NCI-H1930 (cell line): ENCODE measurements at places on chromosomes 1 and 21.

DNA sequence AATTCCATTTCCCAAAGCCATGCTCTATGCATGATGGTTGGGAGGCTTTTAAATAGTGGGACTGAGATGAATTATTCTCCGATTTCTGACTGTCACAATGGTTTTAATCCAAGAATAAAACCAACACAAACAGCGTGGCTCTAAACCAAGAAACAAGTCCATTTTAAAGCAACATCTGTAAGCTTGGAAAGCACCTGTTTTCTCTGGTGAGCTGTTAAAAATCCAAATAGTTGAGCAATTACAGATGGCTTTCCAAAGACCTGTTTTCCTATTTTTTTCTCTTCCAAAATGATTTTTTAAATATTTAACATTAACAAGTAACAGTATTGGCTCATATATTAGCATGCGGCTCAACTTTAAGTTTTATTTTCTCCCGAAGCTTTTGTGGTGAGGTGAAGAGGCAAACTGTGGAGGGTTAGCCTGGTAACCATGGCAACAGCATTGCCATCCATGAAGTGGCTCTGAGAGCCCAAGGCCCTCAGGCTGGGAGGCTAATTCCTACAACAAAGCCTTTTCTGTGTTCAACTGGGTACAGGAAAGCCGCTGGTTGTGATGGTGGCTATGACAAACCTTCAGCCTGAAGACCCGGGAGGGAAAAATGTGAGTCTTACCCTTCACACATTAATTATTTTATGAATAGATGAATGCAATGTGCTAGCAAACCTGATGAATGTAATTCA, 56.7 kb upstream of the B3GALT5 start:
- DNase-seq: no peak

- DNase-seq: no peak
Measured at GRCh38 chr1:28096210-28097099, 8.0 kb upstream of the EYA3 start.

DNA sequence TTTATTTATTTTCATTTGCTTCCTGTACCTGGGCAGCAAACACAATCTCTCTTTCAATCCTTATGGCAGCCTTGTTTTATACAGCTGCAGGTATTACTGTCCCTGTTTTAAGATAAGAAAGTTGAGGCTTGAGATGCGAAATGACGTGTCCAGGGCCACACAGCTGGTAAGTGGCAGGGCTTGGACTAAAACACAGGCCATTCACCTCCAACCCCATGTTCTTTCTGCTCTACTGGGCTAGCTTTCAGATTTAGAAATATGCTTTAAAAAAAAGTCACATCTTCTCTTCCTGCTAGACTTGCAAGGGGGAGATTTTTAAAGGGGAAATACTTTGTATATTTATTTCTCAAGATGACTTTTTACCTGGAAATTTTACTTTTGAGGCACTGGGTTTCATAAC, 62.8 kb downstream of the CNST start:
- DNase-seq: no peak

- DNase-seq: no peak
Measured at GRCh38 chr21:34995979-34996303, 53.2 kb downstream of the RUNX1 start.

DNA sequence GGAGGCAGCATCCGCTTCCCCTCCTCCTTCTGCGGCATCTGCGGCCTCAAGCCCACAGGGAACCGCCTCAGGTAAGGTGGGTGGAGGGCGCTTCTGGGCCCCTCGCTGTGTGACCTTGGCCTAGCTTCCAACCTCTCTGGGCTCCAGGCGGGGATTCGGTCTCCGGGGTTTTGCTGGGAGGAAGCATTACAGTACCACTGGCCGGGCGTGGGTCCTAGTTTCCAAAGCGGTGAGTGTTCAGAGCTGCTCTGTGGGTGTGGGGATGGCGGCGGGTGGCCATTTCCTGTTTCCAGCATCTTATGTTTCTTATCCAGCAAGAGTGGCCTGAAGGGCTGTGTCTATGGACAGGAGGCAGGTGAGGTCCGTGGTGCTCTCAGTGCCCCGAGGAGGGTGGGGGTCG, 11.6 kb downstream of the FAAH start:
- DNase-seq: no peak

DNA sequence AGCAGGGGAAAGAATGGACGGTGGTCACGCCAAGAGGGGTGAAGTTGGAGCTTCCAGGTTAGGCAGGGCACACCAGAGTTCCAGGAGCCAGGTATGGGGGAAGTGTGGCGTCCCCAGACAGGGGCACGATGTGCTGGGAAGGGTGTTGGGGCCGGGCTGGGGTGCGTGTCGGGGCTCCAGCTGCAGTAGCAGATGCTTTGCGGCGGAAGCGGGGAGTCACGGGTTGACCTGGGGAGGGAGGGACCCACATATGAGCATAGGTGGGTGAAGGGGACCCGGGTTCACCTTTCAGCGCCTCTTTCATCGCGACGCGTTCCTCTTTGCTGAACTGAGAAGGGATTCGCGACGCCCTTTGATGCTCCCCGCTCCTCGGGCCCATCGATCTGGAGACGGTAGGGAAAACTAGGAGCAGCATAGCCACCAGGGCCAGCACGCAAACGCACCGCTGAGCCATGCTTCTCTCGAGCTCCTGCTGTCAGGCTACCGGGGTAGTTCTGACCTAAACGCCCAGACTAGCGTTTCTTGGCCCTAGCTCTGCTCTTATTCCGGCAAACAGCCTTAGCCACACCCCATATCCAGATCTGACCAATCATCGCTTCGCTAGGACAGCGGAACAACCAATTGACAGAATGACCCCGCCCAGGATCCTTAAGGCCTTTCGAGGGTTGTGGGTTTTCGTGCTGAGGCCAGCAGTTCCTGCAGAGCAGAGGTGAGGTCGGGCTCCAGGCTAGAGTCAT, at the start of gene PM20D1:
Gene PM20D1, minus strand, starts transcription at position 514 of the 737 bp plus-strand sequence. Its CDS starts 60 bp downstream, at position 454.
- no peak for DNase-seq

DNA sequence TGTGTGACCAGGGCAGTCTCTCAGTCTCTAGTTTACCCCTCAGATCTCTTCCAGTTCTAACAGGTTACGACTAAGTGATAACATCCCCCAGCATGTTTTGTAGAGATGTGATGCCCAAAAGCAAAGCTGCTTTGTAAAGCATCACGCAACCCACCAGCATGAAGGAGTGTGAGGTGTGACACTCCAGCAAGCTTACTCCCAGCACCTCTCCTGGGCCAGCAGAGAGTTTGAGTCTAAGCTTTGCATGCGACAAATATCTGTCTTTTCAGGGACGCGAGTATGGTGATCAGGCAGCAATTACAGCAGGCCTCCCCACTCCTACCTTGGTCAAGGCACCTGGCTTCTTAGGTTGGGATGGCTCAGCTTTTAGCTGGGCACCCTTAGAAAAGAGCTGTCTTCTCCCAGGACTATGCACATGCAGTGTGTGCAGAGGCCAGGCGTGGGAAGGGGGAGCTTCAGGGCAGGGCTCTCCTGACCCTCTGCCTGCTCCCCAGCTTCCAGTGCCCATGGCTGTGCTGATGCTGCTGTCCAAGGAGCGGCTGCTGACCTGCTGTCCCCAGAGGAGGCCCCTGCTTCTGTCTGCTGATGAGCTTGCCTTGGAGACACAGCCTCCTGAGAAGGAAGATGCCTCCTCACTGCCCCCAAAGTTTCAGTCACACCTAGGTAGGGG, 48.2 kb downstream of the ELK4 start:
- no peak for DNase-seq

GRCh38 chr1:113895961-113896360, 8.6 kb upstream of the BCL2L15 start:
- DNase-seq: no peak

GRCh38 chr1:225915538-225915991, 8.5 kb downstream of the PYCR2 start:
- no peak for DNase-seq

- no peak for DNase-seq
Measured at GRCh38 chr1:64530969-64531692, 61.2 kb downstream of the CACHD1 start.

DNA sequence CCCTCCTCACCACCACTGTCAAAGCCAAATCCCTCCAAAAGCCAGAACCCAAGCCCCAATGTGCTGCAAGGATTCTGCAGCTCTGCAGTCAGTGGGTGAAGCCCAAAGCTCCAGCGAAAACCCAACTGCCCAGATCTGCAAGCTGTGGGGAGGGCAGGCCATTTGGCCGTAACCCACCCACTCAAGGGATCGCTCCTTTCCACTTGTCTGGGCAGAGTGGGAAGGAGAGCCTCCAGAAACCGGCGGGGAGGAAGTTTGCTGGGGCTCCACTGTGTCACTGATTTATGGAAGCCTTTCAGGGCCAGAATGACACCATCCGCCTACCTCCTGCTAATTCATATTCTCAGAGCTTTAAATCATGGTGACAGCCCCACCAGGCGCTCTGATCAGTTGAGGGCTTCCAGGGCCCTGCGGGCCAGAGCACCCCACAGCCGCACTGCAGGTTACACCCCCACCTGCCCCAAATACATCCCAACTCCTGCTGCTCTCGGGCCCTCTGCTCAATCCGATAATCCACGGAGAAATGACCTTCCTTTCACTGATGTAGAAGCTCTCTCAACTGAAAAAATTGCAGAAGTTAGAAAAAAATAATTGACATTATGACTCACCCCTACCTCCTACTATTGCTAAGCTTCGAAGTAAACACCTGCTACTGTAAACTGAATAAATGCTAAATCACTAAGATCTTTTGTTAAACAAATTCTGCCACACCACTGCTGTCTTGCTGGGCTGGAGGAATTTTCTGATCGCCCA, 40.6 kb upstream of the RAB4A start:
- DNase-seq: no peak

DNA sequence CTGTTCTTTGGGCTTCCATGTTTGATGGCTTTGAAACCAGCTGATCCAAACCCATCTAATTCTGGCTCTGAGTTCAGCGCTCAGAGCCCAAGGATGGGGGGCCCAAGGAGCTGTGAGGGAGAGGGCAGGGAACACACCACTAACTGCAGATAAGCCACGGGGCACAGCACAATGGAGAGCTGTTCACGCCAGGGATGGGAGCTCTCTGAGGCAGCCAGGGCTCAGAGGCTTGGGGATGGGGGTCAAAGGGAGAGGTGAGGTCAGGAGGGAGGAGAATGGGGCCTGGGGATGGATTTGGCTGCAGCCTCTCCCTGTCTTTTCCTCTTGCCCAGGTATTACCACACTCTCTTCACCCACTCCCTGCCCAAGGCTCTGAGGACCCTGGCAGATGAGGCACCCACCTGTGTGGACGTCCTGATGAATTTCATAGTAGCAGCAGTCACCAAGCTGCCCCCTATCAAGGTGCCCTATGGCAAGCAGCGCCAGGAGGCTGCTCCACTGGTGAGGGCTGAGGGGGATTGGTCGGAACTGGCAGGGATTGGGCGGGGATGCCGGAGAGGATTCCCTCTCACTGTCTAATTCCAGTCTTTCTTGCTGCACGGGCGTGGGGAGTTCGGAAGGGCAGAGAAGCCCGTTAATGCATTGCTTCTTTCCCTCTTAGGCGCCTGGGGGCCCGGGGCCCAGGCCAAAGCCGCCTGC, 11.3 kb downstream of the SLC30A2 start:
- DNase-seq: no peak

- DNase-seq: peak; percentile 12
Measured at GRCh38 chr1:201042779-201043461, 19.4 kb upstream of the KIF21B start.

GRCh38 chr1:8652467-8653046, 164.9 kb downstream of the RERE start:
- no peak for DNase-seq

DNA sequence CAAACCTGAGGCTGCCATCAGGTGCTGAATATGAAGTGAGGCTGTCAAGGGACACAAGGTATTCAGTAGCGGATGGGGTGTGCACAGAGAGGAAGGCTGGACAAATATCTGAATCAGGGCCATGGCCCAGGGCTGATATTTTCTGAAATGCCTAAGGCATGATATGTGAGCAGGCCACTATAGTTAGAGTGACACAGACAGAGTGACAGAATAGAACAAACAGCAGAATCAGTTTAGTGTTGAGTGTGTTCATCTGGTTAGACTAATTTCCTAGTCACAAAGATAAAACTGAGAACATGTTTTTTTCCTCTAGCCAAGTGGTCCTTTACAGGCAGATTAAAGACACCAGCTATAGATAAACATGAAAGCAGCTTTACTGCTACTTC, 3.9 kb downstream of the OVAAL start:
- DNase-seq: no peak

DNA sequence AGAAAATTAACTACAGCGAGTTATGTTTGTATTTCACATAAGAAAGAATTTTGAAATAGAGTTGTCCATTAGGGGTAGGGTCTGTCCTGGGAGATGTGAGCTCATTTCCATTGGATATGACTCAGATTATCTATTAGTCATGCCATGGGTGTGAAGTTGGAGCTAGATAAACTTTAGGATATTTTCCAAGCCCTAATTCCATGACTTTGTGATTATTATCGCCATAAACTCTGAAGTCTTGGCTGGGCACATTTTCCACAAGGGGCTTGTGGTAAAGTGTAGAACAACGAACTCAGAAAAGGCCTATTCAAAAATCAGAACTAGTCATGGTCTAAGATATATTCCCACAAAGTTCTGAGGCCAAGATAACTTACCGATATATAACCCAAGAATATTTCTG, 396.6 kb downstream of the DPYD start:
- no peak for DNase-seq

DNA sequence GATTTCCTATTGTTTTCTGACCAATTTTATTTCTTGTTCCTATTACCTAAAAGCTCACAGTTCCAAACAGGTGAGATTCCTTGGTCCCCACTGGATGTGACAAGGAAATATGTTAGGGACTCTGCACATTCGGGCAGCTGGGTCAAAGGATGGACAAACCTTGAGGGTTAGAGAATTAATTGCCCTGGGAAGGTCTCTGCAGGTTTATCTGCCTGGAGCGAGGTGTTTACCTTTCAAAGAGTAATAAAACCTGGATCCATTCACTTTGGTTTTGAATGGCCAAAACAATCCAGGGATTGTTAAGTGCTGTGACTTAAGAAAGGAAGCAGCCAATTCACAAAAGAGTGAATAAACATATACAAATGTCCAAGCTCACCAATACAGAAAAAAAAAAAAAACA, 33.6 kb upstream of the RAB4A start:
- DNase-seq: no peak

DNA sequence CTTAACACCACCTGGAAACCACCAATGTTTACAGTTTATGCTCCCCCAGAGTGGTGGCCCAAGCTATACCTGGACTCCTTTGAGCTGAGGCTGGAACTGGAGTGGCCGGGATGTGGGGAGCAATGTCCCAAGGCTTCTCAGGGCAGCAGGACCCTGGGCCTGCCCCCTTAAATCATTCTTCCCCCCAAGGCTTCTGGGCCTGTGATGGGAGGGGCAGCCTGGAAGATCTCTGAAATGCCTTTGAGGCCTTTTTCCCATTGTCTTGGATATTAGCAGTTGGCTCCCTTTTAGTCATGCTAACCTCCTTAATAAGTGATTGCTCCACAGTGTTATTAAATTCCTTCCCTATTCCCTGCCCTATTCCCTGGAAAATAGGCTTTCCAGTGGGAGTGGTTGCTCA, 185.8 kb downstream of the HS2ST1 start:
- DNase-seq: no peak

- DNase-seq: no peak
Measured at GRCh38 chr1:8456308-8456912, 138.5 kb downstream of the SLC45A1 start.
